Aorta (tissue), 5 donors: ENCODE measurements at places on chromosomes 4 and X. TPM values are rescaled to one million over a fixed set of nuclear protein-coding genes. Genes with fewer than 3 reads are reported as not detected.

The SOX3 gene
- not detected for total RNA-seq

The SOWAHD gene
- 1.3 TPM for total RNA-seq

The AKAP14 gene
- total RNA-seq = not detected

The FGF16 gene
- total RNA-seq = 4.6 TPM

The CXCL8 gene
- 12.1 TPM for total RNA-seq

- peaks cover 13% of the 10 kb centered on the region for H3K4me1 ChIP-seq
- H3K36me3 ChIP-seq = no peaks in the 10 kb centered on the region
- H3K27ac ChIP-seq = peak overlapping the region; percentile 64
- DNase-seq = no peak
- no peak overlapping the region for H3K4me3 ChIP-seq
Measured at GRCh38 chr4:185734214-185734613, 77.8 kb downstream of the SORBS2 start.

GRCh38 chr4:80162418-80162817 lies 34.9 kb upstream of the PRDM8 start:
- H3K4me3 ChIP-seq = no peak overlapping the region
- no peak for DNase-seq
- no peaks in the 10 kb centered on the region for H3K27me3 ChIP-seq
- no peak overlapping the region for H3K27ac ChIP-seq

DNA sequence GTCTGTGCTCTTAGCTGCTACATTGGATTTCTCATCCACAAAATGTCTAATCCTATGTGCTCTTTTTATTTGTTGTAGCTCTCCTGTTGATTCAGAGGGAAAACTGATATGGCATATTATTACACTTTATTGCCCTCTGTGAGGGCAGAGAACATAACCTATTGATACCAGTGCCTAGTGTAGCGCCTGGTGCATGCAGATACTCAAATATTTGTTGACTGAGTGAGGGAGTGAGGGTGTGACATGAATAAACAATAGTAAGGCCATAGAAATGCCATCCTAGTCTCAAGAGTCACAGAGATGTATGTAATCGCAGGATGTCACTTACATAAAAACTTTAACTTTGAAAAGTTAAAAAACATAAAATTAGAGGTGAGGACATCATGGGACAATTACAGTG lies 159.1 kb downstream of the SHROOM3 start:
- H3K27ac ChIP-seq = peak overlapping the region; percentile 35
- H3K27me3 ChIP-seq = no peaks in the 10 kb centered on the region
- no peak overlapping the region for H3K4me3 ChIP-seq
- no peaks in the 10 kb centered on the region for H3K36me3 ChIP-seq
- DNase-seq = no peak
- peaks cover 9% of the 10 kb centered on the region for H3K4me1 ChIP-seq

DNA sequence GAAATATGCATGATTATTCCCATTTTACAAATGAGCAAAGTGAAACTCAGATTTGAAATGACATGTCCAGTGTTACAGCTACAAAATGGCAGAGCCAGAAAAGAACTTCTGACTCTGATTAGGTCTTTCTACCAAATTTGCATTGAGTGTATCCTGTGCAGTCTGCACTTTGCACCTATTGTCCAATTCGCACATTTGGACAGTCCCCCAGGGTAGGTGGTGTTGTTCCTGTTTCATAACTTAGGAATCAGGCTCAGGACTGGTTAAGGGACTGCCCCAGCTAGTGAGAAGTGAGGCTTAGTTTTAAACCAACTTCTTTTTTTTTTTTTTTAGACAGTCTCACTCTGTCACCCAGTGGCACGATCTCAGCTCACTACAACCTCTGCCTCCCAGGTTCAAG lies 137.9 kb upstream of the NALF2 start:
- H3K4me3 ChIP-seq = no peak overlapping the region
- DNase-seq = no peak
- H3K27ac ChIP-seq = no peak overlapping the region
- H3K4me1 ChIP-seq = no peaks in the 10 kb centered on the region

- DNase-seq = no peak
- no peaks in the 10 kb centered on the region for H3K36me3 ChIP-seq
- no peaks in the 10 kb centered on the region for H3K27me3 ChIP-seq
- no peak overlapping the region for H3K4me3 ChIP-seq
- H3K27ac ChIP-seq = no peak overlapping the region
Measured at GRCh38 chrX:17472424-17472823, 97.4 kb downstream of the NHS start.

- no peaks in the 10 kb centered on the region for H3K4me1 ChIP-seq
- no peaks in the 10 kb centered on the region for H3K27me3 ChIP-seq
- H3K36me3 ChIP-seq = no peaks in the 10 kb centered on the region
- DNase-seq = no peak
- no peak overlapping the region for H3K4me3 ChIP-seq
Measured at GRCh38 chrX:13059637-13060499, 15.4 kb upstream of the FAM9C start.
